Activated T-cell treated with anti-CD3 and anti-CD28 coated beads for 24 hours (primary cell): ENCODE measurements at places on chromosomes 13 and 19.

DNA sequence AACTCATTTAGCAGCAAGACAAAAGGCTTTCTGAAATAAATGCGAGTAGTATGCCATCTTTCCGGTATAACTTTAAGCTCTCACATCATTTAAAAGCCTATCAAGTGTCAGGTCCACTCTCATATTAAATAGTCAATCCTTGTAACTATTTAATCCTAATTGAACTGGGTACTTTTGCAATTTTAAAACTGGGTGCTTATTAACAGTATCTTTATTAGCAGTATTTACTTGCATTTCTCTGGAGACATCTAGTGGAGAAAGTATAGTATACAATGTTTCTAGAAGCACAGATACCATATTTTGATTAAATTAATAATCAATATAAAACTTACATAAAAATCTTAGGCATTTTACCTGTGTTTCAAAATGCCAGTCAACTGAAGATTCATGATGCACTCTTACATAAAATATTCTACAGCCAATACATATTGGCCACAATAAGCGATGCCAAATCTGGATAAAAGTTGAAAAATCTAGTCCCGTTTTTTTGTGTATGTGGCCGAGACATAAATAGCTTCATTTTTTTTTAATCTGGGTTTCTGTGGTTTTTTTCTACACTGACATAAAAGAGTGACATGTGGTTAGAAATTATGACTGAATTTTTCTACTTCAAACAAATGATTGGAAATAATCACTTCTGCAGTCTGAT is 4.3 kb upstream of the POSTN start:
- no peak for DNase-seq

DNA sequence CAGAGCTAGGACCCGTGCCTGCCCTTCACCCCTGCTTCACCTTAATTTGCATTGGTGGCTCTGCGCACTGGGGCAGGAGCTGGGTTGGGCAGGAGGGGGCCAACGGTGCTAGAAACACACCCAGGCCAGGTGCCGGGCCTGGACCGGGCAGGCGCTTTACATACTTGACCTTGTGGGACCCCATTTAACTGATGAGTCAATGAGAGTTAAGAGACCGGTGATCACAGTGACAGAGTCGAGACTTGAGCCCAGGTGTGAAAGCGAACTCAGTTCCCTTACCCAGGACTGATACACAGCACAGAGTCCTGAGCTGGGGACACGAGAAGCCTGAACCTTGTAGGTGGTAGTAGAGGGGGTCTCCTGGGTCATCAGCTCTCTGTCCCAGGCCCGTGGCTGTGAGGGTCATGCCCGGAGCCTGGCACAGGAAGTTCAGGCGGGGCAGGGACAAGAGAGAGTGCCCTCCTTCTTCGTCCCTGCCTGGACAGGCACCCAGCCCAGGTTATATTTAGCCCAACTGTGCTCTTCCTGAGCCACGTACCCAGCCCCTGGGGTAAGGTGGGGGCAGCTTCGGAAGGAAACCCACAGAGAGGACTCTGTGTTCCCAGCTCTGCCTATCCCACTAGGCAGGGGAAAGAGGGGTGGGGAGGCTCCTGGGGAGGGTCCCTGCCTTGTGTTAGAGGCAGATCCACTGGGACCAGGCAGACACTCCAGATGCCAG is 1.9 kb downstream of the PRX start:
- no peak for DNase-seq

DNA sequence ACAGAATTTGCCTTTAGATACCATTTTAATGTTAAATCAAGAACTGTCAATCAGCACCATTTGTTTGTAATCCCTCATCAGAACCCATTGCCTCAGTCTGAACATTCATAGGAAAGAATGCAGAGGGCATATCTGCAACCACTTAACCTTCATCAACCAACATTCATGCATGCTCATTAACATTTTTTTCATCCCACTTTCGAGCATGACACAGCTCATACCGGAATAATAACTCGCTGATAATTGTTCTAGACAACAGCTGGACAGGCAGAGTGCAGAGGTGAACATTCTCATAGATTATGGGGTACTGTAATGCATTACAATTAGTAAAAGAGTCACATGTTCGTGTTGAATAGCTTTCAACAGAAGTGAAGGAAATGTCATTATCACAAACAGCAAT is 216.8 kb downstream of the DIAPH3 start:
- no peak for DNase-seq

DNA sequence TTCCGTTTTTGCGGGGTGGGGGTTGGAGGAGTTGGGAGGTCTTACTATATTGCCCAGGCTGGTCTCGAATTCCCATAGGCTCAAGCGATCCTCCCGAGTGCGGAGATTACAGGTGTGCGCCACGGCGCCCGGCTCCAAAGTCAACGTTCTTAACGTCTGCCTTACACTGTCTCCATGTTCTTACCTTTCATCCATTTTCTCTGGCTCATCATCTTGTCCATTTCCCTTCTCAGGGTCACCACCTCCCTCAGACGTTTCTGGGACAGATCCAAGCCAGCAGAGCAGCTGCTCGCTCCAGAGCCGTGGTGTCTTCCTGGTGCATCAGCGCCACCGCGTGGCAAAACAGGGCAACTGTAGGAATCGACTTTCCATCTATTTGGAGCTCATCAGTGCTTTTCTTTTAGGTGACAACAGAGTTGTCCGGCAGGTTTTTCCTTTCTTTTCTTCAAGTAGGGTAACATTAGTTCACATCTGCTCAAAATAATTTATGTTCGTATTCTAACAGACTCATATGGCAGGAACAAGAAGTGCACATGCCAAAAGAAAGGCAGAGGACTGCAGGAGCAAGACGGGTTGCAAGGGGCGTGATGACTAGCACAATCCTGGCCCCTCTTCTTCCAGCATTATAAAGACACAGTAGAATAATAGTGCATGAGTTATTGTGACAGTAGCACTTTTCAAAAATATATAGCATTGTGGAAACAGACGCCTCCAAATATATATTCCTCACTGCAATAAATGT is 103.1 kb upstream of the ABCC4 start:
- peak; percentile 62 for DNase-seq

DNA sequence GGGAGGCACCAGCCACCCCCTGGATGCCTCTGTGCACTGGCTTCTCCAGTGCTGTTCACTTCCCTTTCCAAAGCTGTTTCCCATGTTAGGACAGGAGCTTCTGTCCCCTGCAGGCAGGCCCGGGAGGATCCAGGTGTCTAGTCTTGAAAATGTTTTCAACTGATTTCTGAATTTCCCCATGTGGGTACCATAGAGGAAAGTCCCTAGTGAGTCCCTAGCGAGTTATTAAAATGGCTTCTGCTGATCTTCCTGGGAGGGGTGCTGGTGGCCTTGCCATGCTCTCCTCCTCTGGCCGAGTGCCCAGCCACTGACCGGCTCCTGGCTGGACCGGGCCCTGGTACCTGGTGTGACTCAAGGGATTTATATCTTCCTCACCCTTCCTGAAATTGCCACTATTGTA is 5.2 kb upstream of the ANKRD10 start:
- DNase-seq = no peak

GRCh38 chr19:18900700-18901481 is 4.9 kb upstream of the CERS1 start:
- no peak for DNase-seq

GRCh38 chr13:24625870-24626849 is 54.0 kb upstream of the ATP12A start:
- no peak for DNase-seq

GRCh38 chr19:29587518-29587986 is 18.5 kb upstream of the POP4 start:
- DNase-seq = peak; percentile 56

DNA sequence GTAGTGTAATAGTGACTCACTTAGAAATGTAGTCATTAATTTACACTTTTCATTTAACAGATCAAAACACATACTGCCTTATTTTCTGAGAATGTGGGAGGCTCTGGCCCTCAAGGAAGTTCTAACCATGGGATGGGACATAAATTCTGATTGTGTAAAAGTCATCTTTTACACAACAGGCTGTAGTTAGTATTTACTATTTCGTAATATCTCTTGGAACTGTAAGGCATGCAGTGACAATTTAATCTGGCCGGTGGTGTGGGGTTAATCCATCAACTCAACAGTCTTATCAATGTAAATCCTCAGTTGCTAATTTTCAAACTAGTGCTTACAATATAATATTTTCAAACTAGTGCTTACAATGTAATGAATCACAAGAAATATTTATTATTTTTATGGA is 1599.2 kb downstream of the EFNB2 start:
- no peak for DNase-seq

DNA sequence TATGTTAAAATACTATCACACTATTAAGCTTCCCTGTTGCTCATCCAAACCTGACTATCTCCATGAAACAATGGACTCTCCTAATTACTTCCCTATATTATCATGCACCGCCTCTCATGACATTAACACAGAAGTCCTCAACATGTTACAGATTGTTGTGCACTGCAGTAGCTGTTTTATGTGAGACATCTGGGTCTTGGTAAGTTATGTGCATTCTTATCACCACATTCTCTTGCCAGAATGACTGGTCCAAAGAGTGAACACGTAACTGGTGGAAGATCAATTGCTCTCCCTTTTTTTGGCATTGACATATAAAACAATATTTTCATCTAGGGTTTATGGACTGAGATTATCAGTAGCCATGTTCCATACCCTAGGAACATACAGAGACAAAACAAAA is 59.4 kb downstream of the POSTN start:
- DNase-seq = no peak

DNA sequence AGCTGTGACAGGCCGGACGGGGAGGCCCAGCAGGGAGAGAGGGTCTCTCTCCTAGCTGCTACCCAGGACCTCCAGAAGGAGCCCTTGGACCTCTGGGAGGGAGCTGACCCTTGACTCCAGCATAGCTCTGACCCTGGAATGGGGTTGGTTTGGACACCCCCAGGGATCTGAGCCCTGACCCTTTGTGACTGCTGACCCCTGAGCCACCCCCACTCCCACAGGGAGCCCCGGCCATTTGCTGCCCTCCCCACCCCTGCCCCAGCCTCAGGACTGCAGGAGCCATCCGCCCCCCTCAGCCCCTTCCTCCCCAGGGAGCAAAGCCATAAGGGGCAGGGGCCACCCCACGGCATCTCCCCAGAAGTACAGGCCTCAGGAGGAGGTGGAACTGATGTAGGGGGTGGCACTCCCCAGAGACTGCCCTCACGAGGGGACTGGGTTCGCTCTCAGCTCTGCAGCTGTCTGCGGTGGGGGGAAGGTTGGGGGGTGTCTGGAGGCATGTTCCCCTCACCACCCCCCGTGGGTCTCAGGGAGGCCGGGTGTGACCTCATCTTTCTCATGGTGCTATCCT is 7.0 kb downstream of the COX6B2 start:
- no peak for DNase-seq

DNA sequence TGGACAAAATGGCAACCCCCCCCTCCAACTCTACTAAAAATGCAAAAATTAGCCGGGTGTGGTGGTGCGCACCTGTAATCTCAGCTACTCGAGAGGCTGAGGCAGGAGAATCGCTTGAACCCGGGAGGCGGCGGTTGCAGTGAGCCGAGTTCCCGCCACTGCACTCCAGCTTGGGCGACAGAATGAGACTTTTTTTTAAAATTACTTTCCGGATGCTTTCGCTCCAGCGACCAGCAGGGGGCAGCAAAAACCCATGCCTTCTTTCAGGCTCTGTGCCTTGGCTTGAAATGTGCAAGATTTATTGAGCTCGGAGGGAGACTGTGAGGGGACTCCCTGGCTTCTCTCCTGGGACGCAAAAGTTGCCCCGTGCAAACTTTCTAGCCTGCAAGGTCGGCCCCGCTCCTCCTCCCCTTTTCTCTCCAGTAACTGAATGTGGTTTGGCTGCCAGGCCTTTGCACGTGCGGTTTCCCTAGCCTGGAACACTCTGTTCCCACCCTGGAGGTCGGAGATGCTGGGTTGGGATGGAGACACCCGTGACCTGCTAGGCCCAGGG is 61.4 kb upstream of the NFIC start:
- DNase-seq = peak; percentile 72

- no peak for DNase-seq
These were observed 303.5 kb downstream of the TEX29 start for GRCh38 chr13:111623743-111624505.

DNA sequence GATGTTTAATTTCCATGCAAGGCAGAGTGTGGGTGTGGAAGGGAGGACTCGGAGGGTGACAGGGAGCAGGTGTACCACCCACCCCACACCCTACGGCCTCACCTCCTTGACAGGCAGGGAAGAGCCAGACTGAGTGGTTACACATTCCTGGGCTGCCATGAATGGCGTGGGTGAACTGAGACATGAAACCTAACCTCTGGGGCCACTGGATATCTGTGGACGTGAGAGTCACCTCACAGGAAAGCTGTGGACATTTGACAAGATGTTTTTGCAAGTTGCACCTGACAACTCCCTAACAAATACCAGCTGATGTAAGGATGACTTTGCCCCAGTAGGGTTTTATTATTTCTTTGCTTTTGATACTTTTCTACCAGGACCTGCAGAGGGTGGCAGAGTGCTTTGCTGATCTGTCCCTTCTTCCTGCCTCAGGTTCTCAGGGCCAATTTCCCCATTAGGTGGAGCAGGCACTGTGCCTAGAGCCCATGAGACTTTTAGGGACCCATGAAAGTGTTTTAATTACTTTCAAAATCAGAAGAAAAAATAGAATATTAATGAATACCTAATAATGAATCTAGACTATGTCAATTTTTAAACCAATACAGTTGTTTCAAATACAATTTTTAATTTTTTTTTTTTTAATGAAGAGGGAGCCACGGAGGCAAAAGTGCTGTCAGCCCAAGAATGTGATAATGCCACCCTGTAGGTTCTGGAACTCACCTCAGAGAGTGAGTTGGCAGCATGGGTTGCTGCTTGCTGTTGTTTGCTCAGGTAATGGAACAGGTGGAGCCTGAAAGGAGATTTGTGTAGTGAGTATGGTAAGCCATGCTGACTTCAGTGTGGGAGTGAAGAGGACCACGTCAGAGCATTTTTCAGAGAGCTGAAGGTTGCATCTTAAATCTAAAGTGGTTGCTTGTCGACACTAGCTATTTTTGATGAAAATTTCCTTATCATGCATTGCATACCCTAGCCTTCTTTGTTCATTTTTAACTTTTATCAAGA is 58.0 kb upstream of the CYSLTR2 start:
- DNase-seq = peak; percentile 33

GRCh38 chr19:18611327-18612050 is 1.2 kb upstream of the TMEM59L start:
- DNase-seq = no peak

GRCh38 chr13:44768239-44768638 is 192.1 kb upstream of the TSC22D1 start:
- DNase-seq = peak; percentile 19

- no peak for DNase-seq
These were observed 7.8 kb downstream of the FIZ1 start for GRCh38 chr19:55591555-55591954.

DNA sequence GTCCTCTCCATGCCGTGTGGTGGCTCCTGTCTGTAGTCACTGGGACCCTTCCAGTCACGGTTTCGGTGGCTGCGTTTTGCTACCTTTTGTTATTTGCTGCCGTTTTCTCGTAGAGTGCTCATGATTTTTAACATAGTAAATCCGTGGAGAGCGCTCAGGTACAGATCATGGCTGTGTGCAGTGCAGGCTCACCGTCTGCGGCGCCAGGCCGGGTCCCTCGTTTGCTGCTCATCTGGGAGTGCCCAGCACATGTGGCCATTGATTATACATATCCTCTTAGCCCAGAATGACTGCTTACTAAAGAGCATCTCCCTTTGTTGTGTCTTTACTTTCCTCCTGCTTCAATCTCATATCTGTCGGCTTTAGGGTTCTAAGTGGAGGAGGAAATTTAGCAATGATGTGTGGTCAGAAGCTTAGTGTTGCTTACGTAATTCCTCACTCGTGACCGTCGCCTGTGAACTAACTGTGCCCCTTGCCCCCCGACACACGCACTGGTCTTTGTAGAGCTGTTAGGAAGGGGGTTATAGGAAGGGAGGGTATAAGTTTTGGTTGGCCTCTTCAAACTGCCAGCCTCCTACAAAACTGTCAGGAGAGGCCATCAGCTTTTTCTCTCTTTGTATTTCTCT is 31.8 kb downstream of the TFDP1 start:
- no peak for DNase-seq
